ENCODE measurements at places on chromosomes 6 and 20. TPM values are rescaled to one million over a fixed set of nuclear protein-coding genes. Genes with fewer than 3 reads are reported as not detected.
A peak's percentile ranks its signal among the peaks of the same experiment; 100 is the strongest.

The GABRR1 gene
- not detected for total RNA-seq

The SFTA2 gene
- 351 TPM for total RNA-seq

- DNase-seq = peak; percentile 45
Observed at GRCh38 chr6:170176898-170177771, 113.7 kb downstream of the DLL1 start.

DNA sequence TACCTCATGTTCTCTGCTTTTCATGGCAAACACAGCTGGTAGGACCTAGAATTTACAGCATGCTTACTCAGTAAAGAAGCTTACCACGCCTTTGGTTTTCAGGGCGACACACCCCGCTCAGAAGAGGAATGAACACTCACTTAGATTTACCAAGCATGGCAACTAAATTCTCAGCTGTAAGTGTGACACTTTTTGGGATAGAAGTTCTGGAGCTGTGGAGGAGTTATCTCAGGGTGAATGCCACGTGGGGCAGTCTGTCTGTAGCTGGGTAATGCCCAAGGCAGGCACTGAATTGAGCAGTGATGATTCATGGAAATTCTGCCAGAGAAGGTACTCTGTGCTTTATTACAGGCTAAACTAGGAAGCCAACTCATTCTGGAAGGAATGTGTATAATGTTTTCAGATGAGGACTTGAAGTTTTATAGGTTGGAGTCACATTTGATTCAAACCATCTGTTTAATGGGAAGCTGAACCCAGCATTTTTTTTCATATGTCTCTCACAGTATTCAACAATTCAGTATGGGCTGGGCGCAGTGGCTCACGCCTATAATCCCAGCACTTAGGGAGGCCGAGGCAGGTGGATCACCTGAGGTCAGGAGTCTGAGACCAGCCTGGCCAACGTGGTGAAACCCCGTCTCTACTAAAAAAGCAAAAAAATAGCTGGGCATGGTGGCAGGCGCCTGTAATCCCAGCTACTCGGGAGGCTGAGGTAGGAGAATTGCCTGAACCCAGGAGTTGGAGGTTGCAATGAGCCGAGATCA is 3.5 kb upstream of the PRIM2 start:
- DNase-seq = no peak

The TAGAP gene
- total RNA-seq = 17.1 TPM

GRCh38 chr6:2346078-2346477 is 100.7 kb upstream of the GMDS start:
- DNase-seq = no peak

GRCh38 chr20:18403269-18403668 is 63.6 kb downstream of the DZANK1 start:
- no peak for DNase-seq

The OR10C1 gene
- not detected for total RNA-seq

- DNase-seq = no peak
Observed at GRCh38 chr20:32767418-32768198, 5.4 kb downstream of the DNMT3B start.

GRCh38 chr20:10002866-10003265 is 31.9 kb upstream of the ANKEF1 start:
- no peak for DNase-seq

GRCh38 chr6:35897036-35897435 is 23.9 kb downstream of the SRPK1 start:
- no peak for DNase-seq

The C6orf58 gene
- not detected for total RNA-seq

- DNase-seq = peak; percentile 80
Observed at GRCh38 chr20:23147964-23148730, 62.0 kb upstream of the CD93 start.

The MROH8 gene
- total RNA-seq = 3.9 TPM

GRCh38 chr20:24392612-24393011 is 76.8 kb upstream of the SYNDIG1 start:
- no peak for DNase-seq

GRCh38 chr6:129543981-129544380 is 166.0 kb downstream of the ARHGAP18 start:
- no peak for DNase-seq

DNA sequence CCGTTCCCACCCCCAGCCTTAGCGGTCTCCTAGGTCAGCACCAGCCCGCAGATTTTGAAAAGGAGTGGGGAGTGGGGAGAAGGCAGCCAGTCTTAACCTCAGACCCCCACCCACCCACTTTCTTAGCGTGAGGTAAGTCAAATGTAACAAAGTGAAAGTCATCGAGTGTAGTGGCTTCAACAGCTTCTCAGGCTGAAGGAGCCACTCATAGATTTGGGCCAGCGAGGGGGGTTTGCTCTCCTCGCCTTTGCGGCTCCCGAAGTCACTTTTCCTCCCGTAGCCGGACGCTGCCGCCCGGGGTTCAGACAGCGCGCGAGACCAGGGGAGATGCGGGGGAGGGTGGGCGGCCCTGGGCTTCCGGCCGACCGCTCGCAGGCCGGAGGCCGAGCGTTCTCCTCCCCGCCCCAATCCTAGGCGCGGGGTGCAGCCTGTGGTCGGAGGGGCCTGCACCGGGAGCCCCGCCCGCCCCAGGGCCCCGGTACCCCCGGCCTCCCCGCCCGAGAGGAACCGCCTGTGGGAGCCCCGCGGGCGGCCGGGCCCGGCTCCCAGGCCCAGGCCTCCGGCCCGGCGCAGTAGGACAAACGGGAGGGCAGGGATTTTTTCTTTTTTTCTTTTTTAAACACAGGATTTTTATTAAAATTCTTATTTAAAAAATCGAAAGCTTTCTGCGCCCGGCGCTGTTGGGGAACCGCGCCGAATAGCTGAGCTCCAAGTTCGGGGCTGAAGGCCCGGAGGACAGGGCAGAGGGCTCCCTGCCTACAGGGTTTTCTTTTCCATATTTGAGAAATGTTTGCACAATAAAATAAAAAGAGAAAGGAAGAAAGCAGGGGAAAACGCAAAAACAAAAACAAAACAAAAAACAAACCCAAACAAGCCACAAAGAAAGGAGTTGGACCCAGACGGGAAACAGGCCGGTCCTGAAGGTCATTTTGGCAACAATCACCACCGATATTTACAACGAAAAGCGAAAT is 3.2 kb downstream of the NKX2-2 start:
- DNase-seq = peak; percentile 43

The HUS1B gene
- 1.1 TPM for total RNA-seq

GRCh38 chr20:24723647-24724352 is 225.3 kb upstream of the CST7 start:
- no peak for DNase-seq

GRCh38 chr6:90123831-90124230 is 172.8 kb downstream of the BACH2 start:
- no peak for DNase-seq

DNA sequence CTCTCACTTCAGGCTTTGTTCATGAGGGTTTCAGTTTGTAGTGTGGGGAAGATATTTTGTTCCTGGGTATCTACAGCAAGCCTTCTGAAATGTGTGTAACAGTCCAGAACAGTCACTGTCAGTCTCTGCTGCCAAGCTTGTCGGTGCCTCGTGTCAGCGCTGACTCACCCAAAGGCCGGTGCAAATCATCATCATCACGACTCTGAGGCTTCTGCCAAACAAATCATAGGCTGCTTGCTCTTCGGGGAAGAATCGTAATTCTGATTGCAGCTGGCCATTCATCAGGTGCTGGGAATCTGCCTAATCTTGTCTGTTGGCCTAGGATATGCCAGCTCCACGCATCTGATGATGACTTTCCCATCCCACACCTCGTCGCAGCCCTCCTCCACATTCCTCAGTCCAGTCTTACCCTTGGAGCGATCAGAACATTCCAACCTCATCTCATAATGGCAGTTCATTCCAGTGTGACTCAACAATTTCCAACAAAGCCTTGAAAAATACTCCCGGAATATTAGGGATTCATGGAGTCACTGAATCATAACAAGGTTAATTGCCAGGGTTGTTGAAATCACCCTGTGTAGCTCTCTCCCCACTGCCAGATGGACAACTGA is 40.9 kb downstream of the ALDH8A1 start:
- no peak for DNase-seq

GRCh38 chr20:50260479-50261221 is 70.0 kb downstream of the CEBPB start:
- DNase-seq = peak; percentile 71

The RAET1G gene
- 0.83 TPM for total RNA-seq

The GNAS-AS1 gene
- 0.97 TPM for total RNA-seq

DNA sequence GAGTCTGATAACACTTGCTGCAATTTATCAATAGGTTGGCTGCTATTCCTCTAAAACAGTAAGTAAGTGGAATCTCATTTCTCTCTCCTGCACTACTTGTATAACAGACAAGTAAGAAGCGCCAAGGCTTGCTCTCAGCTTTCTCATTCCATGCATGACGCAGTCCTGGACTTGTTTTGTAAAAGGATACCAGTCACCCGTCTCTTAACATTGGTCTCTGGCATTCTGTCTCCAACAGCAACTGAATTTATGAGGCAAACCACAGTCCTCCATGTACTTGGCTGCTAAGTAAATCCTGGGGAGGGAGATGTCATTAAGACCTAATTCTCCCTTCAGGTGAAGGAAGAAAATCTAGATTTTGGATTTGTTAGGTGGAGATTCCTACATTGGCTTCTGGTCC is 115.4 kb downstream of the OPN5 start:
- DNase-seq = no peak

DNA sequence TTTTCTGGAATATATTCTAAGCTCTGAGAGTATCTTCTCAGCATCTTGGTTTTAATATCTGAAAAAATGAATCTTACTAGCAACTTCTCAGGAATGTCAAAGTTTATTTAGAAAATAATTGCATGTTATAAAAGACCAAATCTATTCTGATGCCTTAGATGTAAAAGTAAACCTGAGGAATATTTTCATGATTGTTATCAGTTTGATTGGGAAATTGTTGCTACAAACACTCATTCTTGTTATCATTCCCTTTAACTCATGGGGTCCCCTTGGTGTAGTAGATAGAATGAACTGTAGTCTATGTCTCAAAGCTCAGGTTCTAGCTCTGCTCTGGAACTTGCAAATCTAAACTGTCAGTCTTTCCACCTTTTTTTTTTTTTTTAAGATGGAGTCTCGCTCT is 50.0 kb downstream of the SNRNP48 start:
- no peak for DNase-seq

- DNase-seq = no peak
Observed at GRCh38 chr6:40957616-40958492, 81.2 kb downstream of the UNC5CL start.

The WFDC10B gene
- 1.2 TPM for total RNA-seq

DNA sequence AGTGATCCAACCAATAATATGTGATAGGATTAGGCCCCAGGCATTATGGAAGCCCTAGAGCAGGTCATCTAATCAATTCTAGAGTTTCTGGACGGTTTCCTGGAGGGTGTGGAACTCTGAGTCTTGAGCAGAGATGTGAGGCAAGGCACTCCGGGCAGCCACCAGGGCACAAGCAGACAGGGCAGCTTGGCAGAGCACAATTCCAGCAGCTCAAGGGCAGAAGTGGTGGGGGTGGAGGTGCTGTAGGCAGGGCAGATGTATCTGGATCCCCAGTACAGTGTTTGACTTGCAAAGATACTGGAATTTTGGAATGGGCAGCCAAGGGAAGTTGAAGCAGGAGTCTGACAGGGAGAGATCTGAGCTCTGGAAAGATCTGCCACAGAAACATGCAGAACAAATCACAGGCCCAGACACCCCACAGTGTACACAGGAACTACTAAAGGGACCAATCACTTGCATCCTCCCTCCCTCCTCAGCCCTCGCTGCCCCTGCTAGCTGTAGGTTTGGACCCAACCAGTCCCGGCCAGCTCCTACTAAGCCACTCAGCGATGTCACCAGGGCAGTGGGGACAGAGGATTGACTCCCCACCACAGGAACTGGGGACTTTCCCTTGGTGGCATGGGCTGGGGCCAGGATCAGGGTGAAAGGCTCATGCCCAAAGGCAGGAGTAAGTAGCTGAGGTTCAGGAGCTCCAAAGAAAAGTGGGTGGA is 47.0 kb downstream of the TFEB start:
- peak; percentile 35 for DNase-seq

GRCh38 chr20:63409066-63409833 is 48.1 kb upstream of the CHRNA4 start:
- DNase-seq = no peak

DNA sequence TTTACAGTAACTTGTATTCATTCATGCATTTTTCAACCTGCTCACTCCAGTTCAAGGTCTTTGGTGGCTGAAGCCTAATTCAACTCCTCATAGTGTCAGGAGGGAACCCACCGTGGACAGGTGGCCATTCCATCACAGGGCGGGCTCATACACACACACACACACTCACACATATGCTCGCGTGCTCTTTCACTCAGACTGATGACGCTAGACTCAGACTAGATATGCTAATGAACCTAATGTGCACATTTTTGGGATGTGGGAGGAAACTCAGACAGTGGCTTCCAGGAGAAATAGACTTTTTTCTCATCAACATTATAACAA is 56.7 kb downstream of the TRIM27 start:
- DNase-seq = no peak

DNA sequence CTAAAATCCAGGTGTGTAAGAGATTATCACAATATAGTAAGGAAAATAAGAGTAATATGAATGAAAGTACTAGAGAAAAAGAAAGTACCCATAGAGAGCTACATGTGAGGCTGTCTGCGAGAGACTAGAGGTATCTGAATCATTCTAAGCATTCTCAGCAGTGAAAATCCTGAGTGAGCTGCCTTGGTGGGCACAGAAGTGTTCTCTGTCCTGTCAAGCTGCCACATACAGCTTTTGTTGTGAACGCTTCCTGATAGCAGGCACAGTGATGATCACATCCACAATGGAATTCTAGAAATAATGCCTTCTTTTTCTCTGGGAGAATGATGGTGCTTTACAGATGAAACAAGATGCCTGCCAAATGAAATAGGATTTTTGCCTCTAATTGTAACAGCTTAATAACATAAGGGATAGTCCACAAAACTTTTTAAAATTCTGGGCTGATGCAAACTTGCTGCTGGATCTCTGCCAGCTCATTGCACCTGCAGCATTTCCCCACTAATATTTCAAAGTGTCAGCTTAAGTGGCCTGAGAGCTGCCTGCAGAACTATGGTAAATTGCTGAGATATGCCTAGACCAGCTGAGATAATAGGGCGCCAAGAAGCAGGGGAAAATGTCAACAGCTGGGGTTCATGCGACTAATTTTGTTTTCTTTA is 620.5 kb downstream of the DOK5 start:
- no peak for DNase-seq

- no peak for DNase-seq
Observed at GRCh38 chr6:157892363-157892877, 69.4 kb downstream of the SNX9 start.

- DNase-seq = no peak
Observed at GRCh38 chr6:158744986-158745430, 74.2 kb downstream of the EZR start.

The BFSP1 gene
- 2.4 TPM for total RNA-seq
